ENCODE measurements at places on chromosomes 13 and 19.

- H3K27me3 ChIP-seq = peaks cover 25% of the 10 kb centered on the region
- no peak overlapping the region for H3K27ac ChIP-seq
- no peak for DNase-seq
- no peak overlapping the region for H3K4me3 ChIP-seq
- peaks cover 16% of the 10 kb centered on the region for H3K4me1 ChIP-seq
Observed at GRCh38 chr19:45881082-45881908, 4.6 kb downstream of the IRF2BP1 start.

DNA sequence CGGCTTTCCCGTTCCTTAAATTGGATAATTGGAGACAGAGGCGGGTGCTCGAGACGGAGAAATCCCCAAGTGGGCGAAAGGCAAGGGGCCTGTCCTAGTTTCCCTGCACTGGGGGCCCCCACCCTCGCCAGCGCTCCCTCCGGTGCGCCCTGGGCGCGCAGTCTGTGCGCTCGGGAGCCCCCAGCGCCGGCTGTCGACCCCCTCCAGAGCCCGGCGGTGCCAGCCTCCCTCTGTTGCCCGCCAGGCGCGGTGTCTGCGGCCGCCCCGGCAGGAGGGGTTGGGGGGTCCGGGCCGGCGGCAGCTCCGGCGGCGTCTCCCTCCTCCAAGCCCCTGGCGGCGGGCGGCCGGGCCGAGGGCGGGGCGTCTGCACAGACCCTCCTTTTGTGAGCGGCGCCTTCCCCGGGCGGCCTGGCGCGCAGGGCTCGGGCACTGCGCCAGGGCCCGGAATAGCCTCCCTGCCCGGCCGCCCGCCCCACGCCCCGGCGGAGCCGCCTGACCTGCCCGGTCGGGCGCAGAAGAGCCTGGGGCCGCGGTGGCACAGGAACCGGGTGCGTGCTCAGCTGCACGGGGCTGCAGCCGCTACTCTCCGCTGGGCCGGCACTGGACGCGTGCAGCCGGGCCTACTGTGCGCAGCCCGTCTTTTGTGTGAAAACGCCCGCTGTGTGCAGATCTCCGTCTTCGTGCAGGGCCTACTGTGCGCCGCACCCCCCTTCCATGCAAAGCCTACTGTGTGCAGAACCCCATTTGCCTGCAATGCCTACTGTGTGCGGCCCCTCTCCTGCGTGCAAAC lies 13.2 kb downstream of the GADD45B start:
- H3K36me3 ChIP-seq = no peaks in the 10 kb centered on the region
- no peak for DNase-seq
- H3K4me1 ChIP-seq = peaks cover 43% of the 10 kb centered on the region
- H3K4me3 ChIP-seq = peak overlapping the region; percentile 70

- H3K27ac ChIP-seq = no peak overlapping the region
- H3K4me1 ChIP-seq = peaks cover 4% of the 10 kb centered on the region
- H3K27me3 ChIP-seq = no peaks in the 10 kb centered on the region
- peaks cover 3% of the 10 kb centered on the region for H3K36me3 ChIP-seq
Observed at GRCh38 chr19:33054623-33055022, 10.1 kb downstream of the RHPN2 start.

DNA sequence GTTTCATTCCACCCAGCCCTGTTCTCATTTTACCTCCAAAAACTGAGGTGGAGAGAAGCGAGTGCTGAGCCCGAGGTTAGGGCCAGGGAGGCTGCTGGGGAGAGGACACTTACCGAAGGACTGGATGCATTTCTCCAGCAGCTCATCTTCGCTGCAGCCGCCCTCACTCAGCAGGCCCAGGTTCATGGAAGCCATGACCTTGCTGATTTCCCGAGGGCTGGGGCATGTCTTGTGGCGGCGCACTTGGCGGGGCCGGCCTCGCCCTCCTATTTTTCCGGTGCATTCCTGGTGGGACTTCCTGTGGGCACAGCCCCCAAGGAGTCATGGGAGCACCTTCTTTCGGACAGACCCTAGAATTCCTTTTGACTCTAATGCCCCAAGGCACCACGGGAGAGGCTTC lies 4.2 kb downstream of the RASGRP4 start:
- H3K36me3 ChIP-seq = no peaks in the 10 kb centered on the region
- DNase-seq = no peak
- H3K4me1 ChIP-seq = peaks cover 29% of the 10 kb centered on the region
- no peak overlapping the region for H3K27ac ChIP-seq

DNA sequence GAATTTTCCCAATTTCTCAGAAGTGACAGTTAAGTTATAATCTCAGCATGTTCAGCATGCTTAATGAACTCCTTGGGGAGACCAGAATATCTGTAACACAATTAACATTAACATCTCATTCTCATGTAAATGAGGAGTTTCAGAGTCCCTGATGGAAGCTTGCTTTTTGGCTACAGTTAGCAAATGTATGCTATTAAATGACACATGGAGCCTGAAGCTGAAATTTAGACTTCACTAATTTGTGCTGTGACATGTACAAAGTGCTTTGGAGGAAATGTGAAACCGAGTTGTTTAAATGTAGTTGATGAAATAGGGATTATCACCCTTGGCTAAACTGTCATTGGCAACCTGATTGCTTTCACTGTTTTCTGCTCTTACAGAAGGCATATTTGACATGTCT lies 2265.1 kb upstream of the PCDH20 start:
- no peaks in the 10 kb centered on the region for H3K27me3 ChIP-seq
- DNase-seq = no peak
- H3K27ac ChIP-seq = no peak overlapping the region
- H3K4me1 ChIP-seq = no peaks in the 10 kb centered on the region
- no peaks in the 10 kb centered on the region for H3K36me3 ChIP-seq
